Occipital lobe (tissue), 3 donors: ENCODE measurements at places on chromosomes 11 and 22. TPM values are rescaled to one million over a fixed set of nuclear protein-coding genes. Genes with fewer than 3 reads are reported as not detected.

Gene OR52H1
- 0.47 TPM for total RNA-seq

Gene MMP13
- not detected for total RNA-seq

Gene CNIH2
- 33.1 TPM for total RNA-seq

Gene GPR83
- 1.6 TPM for total RNA-seq

Gene MYEOV
- not detected for total RNA-seq

Gene SLC7A4
- 1.4 TPM for total RNA-seq

Gene KCTD14
- 0.78 TPM for total RNA-seq

Gene PLAAT5
- 3.1 TPM for total RNA-seq

Gene ABTB2
- 3.7 TPM for total RNA-seq

Gene SLC5A4
- not detected for total RNA-seq
